Inflammatory macrophage treated with lipopolysaccharide for 1 hour (primary cell): ENCODE measurements at places on chromosomes 4 and X.
A peak's percentile ranks its signal among the peaks of the same experiment; 100 is the strongest.

GRCh38 chrX:3461397-3462165 is 115.1 kb upstream of the MXRA5 start:
- no peak for DNase-seq

DNA sequence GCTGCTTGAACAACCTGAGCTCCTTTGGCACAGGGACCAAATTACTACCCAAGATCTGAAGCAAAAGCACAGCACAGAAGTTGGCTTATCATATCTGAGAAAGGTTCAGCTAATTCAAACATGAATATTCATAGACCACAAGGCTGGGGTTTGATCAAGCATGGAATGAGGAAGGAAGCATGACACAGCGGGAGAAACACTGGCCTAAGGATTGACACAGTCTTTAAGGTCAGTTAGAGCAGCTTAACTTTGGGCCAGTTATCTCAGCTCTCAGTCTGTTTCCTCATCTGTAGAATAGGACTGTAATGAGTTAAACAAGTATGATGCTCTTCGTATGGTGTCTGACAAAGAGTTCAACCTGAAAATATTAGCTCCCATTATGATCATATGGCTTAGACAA is 88.5 kb upstream of the CBR4 start:
- peak; percentile 60 for DNase-seq

DNA sequence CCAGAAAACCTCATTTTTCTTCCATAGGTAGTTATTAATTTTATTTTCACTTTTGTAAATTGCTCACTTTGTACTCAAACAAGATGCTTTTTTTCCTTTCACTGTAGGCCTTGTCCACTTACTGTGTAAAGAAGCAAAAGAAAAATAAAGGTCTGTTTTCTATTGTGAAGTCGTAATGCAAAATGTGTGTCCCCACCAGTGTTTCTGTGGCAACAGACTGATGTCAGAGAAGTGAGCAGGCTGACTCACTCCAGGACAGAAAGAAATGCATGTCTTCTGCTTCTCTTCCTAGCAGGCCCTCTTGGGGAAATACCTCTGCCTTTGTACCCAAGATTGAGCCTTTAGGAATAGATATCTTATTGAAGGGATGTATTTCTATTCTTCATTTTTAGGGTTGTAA is 30.3 kb downstream of the INPP4B start:
- DNase-seq, result peak; percentile 70

DNA sequence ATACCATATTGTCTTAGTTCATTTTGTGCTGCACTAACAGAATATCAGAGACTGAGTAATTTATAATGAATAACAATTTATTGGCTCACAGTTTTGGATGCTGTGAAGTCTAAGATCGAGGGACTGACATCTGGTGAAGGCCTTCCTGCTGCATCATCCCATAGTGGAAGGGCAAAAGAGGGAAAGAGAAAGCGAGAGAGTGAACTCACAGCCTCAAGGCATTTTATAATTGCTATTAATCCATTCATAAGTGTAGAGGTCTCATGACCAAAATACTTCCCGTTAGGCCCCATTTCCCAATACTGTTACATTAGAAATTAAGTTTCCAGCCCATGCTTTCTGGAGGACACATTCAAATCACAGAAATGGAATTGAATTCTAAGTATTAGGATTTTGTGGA is 554.4 kb downstream of the TRAM1L1 start:
- DNase-seq, result no peak

- no peak for DNase-seq
Measured at GRCh38 chrX:55867181-55867651, 149.7 kb downstream of the RRAGB start.

DNA sequence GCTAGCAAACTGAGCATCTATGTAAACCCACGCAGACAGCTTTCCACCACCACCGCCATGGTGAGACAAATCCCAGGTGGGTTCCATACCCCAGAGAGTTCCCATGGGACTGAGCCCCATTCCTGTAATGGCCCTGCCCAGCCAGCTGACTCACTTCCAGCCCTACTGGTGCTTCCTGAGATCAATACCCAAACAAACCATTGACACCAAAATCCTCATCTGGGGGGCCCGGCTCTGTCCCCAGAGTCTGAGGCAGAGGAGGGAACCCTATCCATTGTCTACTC is 30.1 kb upstream of the JAKMIP1 start:
- DNase-seq, result no peak

- peak; percentile 23 for DNase-seq
Measured at GRCh38 chr4:77586951-77587383, 18.7 kb upstream of the CXCL13 start.

DNA sequence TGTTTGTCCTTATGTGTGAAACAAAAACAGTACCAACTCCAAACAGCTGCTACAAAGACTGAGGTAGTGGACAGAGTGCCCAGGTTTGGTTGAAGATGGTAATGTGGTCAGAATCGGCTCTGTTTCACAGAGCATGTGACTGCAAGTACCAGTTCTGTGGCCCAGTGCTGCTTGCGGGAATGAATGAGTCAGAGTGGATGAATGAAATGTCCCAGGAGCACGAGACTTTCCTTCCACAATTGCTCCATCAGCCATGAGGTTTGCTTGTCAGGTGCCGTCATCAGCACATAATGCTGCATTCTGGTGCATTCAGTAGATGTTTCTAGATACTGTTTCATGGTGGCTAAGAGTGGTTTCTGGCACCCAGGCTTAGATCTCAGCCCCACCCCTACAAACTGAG is 84.2 kb downstream of the GPR143 start:
- no peak for DNase-seq

DNA sequence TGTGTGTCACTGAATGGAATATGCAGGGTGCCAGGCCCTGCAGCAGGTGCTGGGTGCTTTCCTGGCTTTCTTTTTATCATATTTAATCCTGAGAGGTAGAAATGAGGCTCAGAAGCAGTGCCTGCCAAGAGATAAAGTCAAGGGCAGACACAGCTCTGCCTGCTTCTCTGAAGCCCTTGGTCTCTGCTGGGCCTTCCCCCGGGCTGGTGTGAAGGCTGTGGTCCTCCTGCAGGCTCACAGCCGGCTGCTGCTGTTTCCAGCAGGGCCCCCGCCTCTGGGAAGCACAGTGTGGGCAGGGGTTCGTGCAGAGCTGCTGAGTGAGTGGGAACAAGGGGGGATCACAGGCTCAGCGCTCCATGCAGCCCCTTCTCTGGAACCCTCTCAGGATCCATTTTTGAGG is 49.6 kb downstream of the TBC1D14 start:
- no peak for DNase-seq

DNA sequence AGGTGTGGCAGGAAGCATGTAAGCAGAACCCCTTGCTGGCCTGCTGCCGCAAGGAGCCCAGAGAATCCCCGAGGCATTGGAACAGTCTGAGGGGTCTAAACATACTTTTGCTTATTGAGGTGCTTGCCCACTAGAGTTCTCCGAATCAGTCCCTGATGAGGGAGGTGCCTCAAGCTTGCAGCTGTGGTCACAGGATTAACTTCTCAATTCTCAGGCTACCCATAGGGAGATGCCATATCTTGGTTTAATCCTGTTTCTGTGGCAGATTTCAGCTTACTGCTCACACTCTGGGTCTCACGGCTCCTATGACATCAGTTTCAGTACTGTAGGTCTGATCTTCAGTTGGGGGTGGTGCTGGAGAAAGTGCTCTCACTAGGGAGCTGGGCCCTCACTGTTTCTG is 39.9 kb downstream of the CCNG2 start:
- peak; percentile 79 for DNase-seq

- no peak for DNase-seq
Measured at GRCh38 chrX:7218321-7219152, 70.6 kb upstream of the PUDP start.

- no peak for DNase-seq
Measured at GRCh38 chr4:177640864-177641263, 198.6 kb upstream of the AGA start.

GRCh38 chrX:103756736-103757135 is 19.9 kb upstream of the PLP1 start:
- DNase-seq, result no peak

DNA sequence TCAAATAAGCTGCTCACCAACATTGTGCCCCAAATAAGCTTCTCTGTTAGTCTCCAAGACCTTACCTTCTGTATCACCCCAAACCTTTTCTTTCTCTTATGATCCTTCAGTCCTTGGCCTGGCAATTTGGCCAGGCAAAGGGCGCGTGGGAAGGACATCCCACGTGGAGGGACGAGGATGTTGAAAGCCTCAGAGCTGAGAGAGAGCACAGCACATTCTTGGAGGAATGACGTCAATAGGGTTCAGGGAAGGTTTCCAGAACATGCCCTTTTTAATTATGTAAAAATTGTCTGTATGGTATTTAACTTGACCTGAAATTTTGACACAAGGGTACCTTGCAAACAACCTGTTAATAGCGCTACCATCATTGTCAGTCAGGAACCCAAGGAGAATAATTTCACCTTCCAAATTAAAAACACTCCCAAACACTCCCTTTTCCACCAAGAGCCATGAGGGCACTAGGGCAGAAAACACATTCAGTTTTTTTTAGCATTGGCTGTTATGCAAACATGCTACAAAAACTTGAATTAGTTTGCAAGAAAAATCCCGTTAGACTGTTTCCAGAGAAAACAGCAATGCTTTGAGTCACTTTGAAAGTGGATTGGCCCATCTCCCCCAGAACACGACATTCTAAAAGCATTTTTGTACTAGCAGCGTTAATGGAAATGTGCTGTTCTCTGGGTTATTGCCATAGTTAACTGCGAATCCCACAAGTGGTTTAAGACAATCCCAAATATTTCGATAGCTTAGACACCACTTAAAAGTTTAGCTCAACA is 183.2 kb upstream of the PUDP start:
- DNase-seq, result no peak

GRCh38 chrX:76172325-76172893 is 453 bp upstream of the PBDC1 start:
- no peak for DNase-seq

GRCh38 chrX:108246304-108246954 is 154.9 kb downstream of the ATG4A start:
- DNase-seq, result no peak

DNA sequence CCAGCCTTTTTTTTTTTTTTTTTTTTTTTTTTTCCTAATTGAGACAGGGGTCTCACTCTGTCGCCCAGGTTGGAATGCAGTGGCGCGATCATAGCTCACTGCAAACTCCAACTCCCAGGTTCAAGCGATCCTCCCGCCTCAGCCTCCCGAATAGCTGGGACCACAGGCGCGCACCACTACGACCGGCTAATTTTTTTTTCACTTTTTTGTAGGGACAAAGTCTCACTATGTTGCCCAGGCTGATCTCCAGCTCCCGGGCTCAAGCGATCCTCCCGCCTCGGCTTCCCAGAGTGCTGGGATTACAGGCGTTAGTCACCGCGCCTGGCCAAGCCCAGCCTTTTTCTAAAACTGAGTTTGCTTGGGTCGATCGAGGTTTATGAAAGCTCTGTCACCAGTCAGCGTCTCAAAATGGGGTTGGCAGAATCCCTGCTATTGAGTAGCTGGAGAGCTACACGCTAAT is 1.3 kb upstream of the OTUD5 start:
- no peak for DNase-seq

DNA sequence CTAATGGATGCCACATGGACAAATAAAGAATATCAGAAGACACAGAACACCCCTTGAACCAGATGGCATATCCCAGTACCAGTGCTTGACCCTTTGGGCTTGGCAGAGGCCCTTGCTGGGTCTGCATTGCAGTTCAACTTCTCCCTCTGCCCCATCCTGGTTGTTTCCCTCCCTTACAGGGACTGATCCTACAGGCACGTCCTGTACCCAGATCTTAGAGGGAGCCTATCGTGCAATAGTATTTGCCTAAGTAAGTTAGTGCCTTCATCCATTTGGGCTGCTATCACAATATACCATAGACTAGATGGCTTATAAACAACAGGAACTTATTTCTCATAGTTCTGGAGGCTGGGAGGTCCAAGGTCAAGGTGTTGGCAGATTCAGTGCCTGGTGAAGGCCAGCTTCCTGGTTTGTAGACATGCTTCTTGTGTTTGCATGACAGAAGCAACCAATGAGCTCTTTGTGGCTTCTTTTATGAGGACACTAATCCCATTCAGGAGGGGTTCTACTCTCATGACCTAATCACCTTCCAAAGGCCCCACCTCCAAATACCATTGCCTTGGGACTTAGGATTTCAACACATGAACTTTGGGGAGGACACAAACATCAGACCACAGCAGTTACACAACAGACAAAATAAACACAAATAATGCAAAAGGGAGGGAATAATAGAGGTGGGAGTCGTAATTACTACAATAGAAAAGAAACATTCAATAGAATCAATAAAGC is 146.5 kb upstream of the MSX1 start:
- DNase-seq, result no peak
